T follicular helper cell (primary cell): ENCODE measurements at places on chromosomes 1 and 21.

GRCh38 chr1:94925004-94925403 lies 1.9 kb downstream of the CNN3 start:
- no peak for DNase-seq

DNA sequence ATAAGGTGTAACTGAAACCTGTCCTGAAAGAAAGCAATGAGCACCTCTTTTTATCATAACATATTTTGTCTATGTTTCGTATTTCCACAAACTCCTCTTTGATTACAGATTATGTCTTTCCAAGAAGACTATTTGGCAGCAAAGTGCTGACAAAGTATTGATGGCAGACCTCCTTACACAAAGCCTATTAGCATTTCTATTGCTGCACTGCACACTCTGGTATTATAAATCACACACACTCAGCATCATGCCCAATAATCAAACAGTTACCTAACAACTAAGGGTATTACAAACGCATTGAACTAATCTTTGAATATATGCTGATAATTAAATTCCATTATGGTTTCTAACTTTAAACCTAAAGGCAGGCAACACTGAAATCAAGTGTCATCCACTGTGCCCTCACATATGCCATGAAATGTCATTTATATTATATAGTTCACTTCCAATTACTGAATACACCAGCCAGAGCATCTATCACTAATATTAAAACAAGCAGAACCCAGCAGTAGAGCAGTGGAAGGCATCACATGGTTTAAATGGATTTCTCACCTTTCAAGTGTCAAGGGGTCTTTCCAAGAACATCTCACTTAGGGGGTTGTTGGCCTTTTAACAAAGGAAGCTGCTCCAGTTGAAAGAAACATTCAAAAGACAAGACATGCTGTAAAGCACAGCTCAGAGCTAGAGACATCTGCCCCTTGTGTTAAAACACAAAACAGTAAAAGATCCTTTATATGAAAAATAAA lies 239.1 kb downstream of the RERE start:
- DNase-seq = no peak

DNA sequence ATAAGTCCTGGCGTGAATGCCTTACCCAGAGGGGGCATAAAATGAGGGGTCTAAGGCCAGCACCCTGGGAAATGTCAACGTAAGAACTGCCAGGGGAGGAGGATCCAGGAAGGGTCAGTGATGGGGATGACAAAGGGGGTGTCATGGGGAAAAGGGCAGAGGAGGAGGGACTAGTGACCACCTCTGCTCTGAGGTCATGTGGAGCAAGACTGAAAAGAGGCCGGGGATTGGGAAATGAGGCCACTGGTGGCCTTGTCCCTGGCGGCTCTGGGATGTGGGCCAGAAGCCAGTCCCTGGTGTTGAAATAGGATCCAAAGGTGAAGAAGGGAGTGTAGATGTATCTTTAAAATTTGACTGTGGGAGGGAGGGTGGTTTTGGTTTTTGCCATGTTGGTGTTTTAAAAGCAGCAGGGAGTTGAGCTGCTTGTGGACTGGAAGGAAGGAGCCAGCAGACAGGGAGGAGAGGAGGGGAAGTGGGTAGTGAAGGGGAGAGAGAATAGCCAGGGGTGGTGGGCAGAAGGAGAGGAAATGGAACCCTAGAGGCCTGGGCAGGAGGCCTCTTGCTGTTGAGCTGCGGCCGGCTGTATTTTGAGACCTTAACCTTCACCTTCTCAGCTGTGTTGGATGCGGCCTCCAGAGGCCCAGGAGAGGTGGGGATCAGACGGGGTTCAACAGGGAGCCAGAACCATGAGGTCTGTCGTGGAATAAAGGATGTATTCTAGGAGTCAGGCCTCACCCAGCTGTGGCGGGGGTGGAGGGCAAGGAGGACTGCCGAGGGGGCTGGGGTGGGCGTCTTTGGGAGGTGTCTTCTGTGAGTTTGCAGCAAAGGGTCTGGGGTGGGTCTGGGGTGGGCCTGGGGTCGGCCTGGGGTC lies 92.5 kb downstream of the DHRS3 start:
- no peak for DNase-seq

GRCh38 chr21:25551569-25551968 lies 55.7 kb downstream of the MRPL39 start:
- no peak for DNase-seq

DNA sequence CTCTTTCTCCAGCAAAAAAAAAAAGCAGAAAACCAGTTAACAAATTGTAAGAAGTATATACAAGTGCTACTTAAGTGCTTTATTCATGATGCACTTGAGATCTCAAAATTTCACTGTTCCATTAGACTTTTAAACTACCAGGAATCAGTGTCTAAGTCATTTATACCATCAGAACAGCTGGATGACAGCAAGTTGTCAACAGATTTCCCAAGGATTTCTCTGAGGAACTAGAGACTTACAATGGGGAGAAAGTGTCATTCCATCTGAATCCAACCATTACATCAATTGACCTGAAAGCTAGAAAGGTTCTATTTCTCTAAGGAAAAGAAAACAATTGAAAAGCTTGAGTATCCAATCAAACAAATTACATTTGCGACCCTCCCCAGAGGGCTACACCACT lies 43.8 kb downstream of the USH2A start:
- no peak for DNase-seq

DNA sequence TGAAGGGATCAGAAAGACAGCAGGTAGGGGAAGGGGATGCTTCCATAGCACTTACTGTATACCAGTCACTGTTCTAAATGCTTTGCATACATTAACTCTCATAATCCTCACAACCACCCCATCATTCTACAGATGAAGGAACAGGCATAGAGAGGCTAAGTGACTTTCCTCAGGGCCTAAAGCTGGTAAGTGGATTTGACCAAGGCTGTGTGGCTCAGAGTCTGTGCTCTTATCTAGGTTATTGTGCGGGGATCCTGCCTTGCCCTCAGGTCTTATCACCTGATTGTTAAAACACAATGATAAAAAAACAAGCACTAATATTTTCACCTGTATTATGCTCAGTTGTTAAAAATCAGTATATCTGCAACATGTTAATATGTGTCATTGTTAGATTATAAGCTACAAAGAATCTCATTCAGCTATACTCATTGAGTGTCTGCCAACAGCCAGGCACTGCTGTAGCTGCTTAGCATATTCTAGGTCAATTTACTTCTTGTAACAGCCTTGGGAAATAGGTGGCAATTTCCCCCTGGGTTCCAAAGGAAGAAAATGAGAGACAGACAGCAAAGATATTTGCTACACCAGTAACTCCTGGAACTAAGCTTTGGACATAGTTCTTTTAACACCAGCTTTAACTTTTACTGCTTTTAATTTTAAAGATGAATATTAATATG lies 38.6 kb upstream of the RBM15 start:
- no peak for DNase-seq

DNA sequence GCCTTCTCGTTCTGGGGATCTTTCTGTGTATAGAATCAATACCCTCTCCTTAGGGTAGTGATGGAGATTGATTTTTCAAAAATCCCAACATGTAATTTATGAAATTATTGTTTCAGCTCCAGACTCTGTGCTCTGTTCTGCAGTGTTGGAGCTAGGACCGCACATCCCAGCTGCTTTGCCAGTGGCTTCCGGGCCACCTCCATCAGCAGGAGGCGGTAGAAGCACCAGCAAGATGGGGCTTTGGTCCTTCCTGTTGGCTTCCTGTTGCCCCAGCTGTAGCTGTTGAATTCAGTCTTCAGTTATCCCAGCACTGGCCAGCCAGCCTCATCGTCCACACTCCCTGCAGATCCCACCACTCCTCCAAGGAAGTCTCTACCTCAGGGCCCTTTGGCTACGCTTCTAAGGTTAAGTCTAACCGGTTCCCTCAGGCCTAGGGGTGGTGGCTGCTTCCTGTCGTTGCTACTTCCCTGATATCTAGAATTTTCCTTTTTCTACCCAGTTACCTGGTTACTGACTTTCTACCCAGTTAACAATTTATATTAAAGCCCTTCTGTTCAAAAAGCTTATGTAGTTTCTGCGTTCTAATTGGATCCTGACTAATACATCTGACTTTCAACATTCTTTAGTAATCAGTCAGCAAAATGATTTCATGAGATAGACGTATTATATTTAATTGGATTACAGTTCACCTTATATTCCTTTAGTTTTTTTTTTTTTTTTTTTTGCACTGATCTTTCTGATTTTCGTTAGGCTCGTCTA lies 24.6 kb downstream of the GALNT2 start:
- no peak for DNase-seq

GRCh38 chr1:244074559-244075171 lies 23.6 kb downstream of the ZBTB18 start:
- peak; percentile 53 for DNase-seq

DNA sequence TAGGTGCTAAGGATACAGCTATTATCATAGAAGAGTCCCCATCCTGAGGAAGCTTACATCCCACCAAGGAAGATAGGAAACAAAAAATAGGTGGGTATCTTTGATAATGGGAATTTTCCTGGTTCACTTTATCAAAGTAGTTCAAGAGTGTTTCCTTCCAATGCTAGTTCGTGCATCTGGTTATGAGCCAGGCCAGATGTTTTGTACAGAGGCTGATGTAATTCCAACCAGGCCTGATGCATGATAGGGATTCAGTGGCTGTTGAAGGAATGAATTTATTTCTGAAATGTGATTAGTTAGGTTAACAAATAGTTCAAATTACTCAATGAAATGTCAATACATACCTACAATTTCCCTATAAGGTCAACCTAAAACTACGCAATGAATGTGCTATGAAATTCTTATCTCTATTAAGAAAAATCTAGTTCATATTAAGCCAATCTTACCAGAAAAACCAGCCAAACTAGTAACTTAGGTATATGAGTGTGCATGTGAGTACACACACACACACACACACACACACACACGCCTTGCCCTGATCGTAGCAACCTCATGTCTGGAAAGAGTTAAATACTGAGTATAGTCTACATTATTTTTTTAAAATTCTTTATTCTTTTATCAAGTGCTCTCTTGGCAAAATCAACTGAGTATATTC lies 9.5 kb upstream of the ZBTB18 start:
- no peak for DNase-seq

- no peak for DNase-seq
These were observed 25.8 kb upstream of the LRRN2 start for GRCh38 chr1:204711103-204711946.

GRCh38 chr1:240239309-240239708 lies 147.6 kb downstream of the FMN2 start:
- DNase-seq = no peak

GRCh38 chr21:39153842-39154241 lies 29.4 kb downstream of the PSMG1 start:
- no peak for DNase-seq

DNA sequence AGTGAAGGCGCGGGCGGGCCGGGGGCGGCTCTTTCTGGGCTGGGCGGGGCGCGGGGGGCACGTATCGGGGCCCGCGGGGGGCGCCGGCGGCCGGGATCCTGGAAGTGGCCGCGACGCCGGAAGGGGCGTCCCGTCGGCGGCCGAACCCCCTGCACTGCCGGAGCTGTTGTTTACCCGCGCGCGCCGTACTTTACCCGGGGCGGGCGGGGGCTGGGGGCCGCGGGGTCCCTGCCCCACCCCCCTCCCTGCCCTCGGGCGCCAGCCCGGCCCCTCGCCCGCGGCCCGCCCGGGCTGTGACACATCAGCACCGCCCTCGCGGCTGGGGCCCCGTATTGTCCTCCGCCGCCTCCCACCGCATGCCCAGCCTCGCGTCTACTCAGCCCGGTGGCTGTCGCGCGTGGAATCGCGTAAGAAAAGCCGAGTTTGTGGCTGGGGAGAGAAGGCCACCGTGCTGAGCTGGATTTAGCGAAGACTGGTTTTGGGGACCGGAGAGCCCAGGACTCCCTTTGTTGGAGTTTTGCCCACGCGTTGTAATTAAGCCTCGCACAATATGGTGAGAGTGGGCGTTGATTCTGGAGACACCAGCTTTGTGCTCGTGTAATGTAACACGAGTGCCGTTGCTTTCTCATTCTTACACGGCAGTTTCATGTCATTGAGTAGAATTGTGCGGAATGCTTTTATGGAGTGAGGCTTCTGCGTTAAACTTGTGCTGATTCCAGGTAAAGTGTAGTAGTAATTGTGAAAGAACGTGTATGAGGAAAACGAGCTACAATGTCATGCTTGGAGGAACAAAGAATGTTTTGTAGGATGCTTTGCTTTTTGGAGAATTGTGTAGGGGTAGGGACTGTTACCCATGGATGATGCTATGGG lies 559 bp downstream of the BACH1 start:
- DNase-seq = peak; percentile 57

DNA sequence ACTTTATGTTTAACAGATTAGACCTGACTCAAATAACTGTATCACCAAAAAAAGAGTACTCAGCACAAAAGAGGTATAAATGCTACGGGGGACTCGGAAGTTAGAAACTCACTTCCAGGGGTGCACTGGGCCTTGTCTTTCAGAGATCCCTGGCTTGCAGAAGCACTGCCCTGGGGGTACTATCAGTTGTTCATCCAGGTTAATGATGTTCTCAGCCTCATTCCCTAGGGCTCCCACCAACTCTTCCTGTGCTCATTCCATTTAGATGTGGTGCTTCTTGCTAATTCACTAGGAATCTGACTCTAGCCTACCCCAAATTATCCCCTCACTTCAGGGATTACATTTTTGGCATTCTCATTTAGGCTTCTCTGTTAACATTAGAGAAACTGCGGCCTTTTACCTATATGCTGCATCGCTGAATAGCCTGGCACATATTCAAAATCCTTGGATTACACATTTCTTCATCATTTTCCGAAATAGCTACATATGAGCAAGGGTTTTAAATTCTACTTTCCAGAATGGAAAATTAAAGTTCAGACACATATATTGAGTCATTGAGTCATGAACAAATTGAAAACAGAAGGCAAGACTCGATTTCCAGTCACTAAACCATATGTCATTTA lies 338.5 kb downstream of the KCTD3 start:
- no peak for DNase-seq

GRCh38 chr1:15965228-15965767 lies 10.6 kb downstream of the ZBTB17 start:
- no peak for DNase-seq

- no peak for DNase-seq
These were observed 5.1 kb upstream of the HMGCS2 start for GRCh38 chr1:119773711-119774241.

- DNase-seq = no peak
These were observed 1178.6 kb downstream of the MRPL39 start for GRCh38 chr21:24428591-24429199.

GRCh38 chr1:200892958-200893357 lies 1.7 kb upstream of the INAVA start:
- DNase-seq = no peak

DNA sequence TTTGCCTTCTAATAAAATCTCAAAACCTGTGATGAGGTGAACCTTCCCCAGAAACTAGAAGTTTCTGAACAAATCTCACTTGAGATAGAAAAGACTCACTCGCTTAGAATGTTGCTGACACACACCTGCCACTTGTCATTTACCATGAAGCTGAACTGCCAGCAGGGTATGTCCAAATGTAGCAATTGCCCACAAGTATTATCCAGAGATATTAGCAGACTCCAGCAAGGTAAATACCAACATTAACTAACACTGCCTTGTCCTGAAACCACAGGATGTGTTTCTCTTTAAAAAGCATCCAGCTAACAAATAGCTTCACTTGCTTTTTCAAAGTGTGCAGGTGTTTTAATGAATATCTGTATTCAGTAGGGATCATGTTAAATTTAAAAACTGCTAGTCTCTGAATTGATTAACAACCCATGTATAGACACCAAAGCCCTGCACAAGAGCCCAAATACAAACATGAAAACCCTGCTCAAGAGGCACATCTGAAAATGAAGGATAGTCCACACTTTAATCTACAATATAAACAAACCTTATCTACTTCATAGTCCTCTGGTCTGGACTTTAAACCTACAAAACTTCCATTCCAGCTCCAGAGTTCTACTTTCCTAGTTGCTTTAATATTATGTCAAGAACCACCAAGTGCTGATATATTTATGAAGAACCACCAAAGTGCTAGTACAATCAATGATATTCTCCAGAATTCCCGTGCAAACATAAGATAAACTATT lies 19.3 kb downstream of the KRTAP8-1 start:
- no peak for DNase-seq
